ENCODE measurements at places on chromosomes 6 and 20.

DNA sequence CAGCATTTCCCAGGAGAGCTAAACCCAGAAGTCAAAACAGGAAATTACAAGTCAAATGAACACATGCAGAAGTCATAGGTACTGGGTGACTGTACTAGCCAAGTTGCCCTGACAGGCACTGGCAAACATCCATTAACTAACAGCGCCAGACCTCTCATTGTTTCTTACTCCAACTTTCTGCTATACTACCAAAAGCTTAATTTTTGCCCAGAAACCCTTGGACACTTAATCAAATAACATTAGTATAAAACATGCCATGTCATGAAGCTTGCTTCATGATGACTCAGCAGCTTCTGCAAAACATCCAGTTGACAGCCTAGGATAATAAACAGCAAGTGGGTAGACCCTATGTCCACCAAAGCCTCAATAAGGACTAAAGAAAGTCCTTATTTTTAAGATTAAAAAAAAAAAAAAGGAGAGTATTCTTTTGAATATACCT is 3.5 kb downstream of the NUP153 start:
- DNase-seq = no peak

DNA sequence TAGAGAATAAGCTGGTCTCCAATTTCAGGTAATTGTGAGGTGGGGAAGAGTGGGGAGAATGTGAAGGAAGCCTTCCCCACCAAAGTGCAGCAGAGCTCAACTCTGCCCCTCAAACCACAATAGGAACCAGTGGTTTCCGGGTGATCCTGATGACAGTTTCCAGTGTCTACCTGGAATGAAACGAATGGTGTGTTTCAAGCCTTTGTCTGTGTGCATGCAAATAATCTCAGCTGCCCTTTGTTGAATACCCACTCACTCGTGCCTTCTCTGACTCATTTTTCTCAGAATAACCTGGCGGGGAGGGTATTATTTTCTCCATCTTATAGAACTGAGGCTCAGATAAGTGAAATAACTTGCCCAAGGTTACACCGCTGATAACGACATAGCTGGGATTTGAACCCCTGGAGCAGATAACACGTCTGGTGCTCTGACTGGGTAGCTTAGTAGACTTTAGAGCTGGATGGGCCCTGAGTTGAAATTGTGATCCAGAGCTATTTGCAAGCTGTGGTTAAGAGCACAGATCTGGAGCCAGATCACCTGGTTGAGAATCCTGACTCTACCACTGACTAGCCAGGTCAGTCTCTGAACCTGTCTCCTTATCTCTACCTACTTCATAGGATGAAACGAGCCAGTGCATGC is 85.1 kb downstream of the EYA2 start:
- DNase-seq = no peak

- DNase-seq = no peak
Measured at GRCh38 chr6:17417817-17418216, 24.4 kb downstream of the CAP2 start.

DNA sequence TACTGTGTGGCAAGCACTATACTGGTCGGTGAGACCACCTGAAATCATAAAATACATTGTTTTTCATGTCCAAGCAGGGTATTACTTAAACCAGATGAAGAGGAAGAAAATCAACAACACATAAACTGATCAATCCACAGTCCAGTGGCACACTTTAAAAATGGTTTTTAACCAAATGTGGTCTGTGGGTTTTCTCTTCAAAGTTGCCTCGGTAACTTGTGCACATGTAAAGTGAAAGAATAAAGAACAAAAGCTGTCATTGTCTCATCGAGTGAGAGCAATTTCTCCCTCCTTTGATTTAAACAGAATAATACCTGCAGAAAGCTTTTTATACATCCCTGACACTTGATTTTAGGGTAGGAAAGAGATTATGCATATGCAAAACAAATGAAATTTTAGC is 3.7 kb downstream of the FLRT3 start:
- no peak for DNase-seq

GRCh38 chr6:34462551-34462971 is 3.3 kb upstream of the PACSIN1 start:
- peak; percentile 24 for DNase-seq

- no peak for DNase-seq
Measured at GRCh38 chr6:57423468-57423867, 106.0 kb downstream of the PRIM2 start.

DNA sequence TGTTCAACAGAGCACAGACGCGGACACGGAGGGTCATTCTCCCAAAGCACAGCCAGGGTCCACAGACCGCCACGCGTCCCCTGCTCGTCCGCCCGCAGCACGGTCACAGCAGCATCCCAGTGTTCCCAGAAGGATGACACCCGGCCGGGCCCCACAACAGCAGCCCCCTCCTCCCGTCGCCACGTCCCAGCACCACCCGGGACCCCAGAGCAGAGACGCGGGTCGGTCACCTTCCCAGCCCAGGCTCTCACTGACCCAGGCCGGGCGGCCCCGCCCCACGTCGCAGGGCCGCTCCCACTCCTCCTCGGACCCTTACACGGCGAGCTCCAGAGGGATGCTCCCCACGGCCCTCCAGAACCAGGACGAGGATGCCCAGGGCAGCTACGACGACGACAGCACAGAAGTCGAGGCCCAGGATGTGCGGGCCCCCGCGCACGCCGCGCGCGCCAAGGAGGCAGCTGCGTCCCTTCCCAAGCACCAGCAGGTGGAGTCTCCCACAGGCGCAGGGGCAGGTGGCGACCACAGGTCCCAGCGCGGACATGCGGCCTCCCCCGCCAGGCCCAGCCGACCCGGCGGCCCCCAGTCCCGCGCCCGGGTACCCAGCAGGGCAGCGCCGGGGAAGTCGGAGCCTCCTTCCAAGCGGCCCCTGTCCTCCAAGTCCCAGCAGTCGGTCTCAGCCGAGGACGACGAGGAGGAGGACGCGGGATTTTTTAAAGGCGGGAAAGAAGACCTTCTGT is 64.3 kb downstream of the FNDC1 start:
- no peak for DNase-seq

- no peak for DNase-seq
Measured at GRCh38 chr6:87705070-87705691, 3.1 kb upstream of the AKIRIN2 start.

DNA sequence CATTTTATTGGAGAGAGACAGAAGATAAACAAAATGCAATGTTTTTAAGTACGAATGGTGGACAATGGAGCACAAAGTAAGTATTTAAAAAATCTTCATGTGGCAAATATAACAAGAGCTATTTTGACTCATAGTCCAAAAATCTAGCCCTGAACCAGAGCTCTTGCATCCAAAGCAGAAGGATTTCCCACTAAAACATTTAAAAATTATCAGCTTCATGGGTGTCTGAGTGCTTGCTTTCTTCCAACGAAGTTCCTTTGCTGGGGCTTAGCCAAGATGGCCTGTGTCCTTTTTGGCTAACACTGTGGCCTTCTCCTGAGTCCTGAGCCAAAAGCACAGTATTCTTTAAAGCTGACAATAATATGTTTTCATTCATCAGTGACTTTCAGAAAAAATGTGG is 161.7 kb downstream of the RIMS1 start:
- DNase-seq = no peak

- no peak for DNase-seq
Measured at GRCh38 chr6:49530141-49530776, 20.2 kb upstream of the C6orf141 start.

GRCh38 chr20:19012676-19013075 is 199.1 kb downstream of the SCP2D1 start:
- no peak for DNase-seq

- no peak for DNase-seq
Measured at GRCh38 chr20:61163031-61163430, 89.0 kb upstream of the CDH4 start.

DNA sequence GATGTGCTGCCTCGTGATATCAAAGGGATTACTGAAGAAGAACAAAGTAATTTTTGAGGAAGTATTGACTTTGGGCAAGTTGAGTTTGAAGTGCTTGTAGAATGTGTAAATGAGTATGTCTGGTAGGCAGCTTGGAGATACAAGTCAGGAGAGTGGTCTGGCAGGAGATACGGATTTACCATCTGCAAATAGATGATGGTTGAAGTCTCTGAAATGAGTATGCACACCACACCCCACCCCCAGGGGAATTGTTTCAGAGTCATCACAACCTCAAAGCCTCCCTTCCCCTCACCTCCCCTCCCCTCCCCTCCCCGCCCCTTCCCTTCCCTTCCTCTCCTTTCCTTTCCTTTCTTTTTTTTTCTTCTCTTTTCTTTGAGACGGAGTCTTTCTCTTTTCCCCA is 16.4 kb upstream of the MCUR1 start:
- DNase-seq = no peak

GRCh38 chr20:63363013-63363957 is 2.1 kb upstream of the CHRNA4 start:
- DNase-seq = no peak

- DNase-seq = no peak
Measured at GRCh38 chr6:87099472-87099871, 4.6 kb upstream of the CGA start.

- DNase-seq = no peak
Measured at GRCh38 chr20:32188376-32189122, 19.0 kb downstream of the PLAGL2 start.

DNA sequence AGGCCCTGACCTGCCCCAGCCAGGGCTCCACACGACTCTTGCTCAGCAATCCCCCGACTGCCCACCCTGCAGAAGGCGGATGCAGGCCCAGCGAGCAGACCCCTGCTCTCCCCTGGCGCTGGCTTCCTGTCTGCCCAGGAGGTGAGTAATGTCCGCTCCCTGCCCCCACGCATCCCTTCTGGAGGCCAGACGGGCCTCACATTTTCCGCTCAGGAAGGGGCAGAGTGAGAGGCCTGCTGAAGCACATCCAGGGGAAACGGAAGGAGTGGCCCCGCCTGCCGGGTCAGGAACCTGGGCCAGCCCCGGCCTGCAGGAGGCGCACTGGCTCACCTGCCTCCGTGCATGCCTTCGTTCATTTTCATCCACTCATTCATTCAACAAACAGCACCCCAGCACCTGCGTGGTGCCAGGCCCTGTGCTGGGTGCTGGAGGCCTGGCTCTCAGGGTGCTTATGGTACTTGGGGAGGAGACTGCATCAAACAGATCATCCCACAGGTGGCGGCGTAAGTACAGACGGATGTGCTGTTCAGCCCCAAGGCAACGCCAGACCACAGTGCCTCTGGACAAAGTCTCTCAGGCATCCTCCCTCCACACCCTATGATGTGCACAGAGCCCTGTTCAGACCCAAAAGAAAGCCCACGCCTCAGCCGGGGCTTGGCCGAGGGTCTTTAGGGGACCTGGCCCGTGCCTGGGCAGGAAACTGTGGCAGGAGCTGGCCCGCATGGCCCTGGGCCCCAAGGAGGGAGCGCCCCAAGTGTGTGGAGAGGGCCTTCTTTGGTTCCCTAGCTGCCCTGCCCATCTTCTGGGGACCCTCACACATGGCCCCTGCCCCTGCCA is 112.1 kb downstream of the ASXL1 start:
- no peak for DNase-seq

DNA sequence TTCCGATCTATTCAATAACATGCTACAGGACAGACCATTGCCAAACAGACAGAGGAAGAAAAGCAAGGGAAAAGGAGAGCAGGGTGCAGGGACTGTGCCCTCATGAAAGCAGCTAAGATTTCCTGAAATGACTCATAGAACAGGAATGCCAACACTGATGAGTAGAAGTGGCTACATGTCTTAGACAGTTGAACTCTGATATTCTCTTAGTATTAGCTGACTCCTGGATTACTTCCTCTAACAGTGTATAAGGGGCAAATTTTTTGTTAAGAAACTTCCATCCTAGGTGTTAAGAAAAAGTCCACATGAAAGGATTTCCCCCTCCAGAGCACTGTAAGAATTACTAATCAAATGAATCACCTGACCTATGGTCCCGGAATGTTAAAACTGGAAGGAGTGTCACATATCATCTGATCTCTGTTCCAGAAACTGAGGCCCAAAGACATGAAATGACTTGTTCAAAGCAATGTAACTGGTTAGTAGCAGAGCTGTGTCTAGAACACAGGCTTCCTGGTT is 224.9 kb downstream of the IBTK start:
- DNase-seq = no peak

DNA sequence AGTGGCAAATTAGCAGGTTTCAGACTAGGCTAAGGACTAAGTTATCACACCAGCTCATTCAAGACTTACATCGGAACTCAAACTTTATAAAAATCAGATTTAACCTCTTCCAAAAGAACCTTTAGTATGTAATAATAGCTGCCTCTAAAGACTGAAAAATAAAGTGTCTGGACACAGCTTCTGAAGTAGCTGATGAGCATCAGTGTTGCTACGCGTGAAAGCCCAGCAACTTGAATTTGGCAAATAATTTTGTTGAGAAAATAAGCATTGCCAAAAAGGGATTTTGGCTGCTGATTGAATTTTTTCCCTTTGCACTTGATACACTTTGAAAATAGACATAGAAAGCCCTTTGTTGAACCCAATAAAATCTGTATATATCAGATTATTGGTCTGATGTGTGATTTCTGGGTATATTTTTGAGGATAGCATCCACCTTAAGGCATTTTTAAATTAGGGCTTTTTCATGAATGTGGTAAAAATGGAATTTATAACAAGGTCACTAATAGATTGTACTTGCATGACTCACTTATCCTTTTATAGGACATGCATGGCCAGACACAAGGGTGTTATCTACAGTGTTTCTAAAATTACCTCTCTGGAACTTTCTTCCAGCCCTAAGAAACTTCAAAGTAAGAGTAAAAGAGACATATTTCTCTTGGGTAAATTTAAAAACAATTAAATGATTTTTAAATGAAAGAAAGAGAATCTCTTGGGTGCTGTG is 350.4 kb downstream of the TENT5A start:
- no peak for DNase-seq

- DNase-seq = no peak
Measured at GRCh38 chr6:56096946-56097621, 150.3 kb downstream of the COL21A1 start.

GRCh38 chr6:6331393-6331792 is 10.9 kb upstream of the F13A1 start:
- no peak for DNase-seq

DNA sequence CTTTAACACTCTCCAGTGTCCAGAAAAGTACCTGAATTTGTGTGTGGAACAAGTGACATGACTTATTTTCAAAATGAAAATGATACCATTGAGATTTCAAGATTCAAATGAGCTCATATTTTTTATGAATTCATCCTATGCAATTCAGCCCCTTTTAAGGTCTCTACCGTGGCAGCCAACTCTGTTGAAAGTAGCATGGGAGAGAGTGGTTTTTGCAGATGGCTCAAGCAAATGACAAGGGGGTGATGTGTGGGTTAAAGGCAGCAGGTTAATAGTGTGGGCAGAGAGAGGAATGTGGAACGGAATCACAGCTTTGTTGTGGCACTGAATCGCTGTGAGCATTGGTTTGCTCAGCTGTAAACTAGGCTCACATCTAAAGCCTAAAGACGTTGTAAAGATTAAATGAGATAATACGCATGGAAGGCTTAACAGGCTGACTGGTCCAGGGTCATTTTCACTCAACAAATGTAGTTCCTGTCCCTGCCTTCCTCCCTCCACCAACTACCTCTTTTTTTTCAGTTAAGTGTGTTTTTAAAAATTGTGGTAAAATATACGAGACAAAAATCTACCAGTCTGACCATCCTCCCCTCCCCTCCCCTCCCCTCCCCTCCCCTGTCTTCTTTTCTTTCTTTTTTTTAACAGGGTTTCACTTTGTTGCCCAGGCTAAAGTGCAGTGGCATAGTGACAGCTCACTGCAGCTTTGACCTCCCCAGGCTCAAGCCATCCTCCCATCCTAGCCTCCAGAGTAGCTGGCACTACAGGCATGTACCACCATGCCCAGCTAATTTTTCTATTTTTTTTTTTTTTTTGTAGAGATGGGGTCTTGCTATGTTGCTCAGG is 114.7 kb upstream of the ZNF217 start:
- DNase-seq = no peak

GRCh38 chr20:63108247-63108646 is 101.5 kb upstream of the BHLHE23 start:
- DNase-seq = no peak

Data from NCI-H1417 treated with DMSO at 0.1 percent for 48 hours (cell line).